ENCODE measurements at places on chromosomes 2 and 18.

DNA sequence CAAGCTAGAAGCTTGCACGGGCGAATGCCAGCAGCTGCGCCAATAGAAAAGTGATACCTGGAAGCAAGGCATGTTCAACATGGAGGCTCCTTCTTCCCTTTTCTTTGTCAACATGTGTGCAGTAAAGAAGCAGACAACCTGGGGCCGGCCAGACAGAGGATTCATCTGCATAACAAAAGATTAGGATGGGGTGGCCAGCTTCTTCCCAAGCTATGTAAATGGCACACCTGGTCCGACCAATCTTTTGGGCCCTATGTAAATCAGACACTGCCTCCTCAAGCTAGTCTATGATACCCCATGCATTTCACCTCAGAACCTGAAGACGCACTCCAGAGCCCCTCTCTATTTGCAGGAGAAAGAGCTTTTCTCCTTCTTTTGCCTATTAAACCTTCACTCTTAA, 66.4 kb upstream of the TGFA start:
- DNase-seq, result peak; percentile 50

GRCh38 chr18:24500217-24500616, 39.8 kb downstream of the HRH4 start:
- no peak for DNase-seq

- DNase-seq, result no peak
Measured at GRCh38 chr2:217946051-217946450, 56.7 kb downstream of the TNS1 start.

DNA sequence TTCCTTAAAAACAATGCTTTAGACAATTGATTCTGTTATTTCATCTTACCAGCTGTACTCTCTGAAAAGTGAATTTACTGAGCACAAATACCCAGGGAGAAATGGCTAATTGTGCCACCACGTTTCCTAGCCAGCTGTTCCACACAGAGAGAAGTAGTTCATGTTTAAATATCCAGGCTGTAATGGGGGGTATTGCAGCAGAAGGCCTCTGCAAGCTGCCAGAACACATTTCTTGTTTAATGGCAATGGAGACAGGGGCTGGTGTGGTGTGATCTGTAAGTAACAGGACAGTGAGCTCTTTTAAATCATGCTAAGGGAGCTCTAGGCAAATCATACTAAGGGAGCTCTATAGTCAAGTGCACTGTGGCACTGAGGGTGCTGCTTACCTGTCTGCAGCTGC, 809.2 kb downstream of the CNTNAP5 start:
- no peak for DNase-seq

- DNase-seq, result peak; percentile 92
Measured at GRCh38 chr2:50995610-50996009, 36.3 kb downstream of the NRXN1 start.

DNA sequence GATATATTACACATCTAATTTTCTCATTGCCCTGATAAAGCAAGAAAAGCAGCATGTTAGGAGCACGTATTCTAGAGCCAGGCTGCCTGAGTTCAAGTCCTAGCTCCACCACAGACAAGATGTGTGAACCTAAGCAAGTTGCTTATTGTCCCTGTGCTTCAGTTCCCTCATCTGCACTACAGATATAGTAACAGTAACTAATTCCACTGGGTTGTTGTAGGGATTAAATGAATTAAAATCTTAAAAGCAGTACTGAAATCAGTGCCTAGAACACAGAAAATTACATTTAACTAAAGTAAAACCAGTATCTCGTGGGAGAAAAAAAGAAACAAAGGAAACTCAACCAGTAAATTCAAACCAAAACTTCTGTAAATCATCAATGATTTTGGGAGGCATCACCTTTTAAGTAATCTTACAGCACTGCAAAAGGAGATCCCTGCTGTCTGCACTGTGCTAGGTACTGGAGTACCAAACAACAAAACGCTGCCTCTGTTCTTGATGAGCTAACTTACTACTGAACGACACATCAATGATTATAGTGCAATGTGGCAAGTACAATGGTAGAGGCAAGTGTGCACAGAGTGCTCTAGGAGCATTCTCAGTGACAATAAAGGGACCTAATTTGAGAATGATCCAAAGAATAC, 7.9 kb downstream of the MAP3K2 start:
- DNase-seq, result no peak

GRCh38 chr2:233671290-233672161, at the start of gene UGT1A9:
UGT1A9 (plus strand) TSS chr2:233671898; CDS start chr2:233671935, 37 bp downstream.
- no peak for DNase-seq

DNA sequence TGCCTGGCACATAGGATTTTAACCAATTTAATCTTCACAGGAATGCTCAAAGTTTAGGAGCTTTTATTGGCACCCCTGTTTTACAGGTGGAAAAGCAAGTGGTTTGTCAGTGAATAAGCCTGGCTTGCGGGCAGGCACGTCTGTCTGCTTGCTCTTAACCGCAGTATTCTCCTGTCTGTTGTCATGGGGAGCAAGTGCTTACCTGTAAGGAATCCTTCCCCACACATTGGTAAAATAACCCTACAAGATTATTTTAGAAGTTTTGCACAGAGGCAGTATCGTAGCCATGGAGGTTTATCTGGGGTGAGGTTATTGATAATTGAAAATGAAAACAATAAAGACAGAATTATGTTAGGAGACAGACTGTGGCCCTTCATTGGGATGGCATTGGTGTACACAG, 174.9 kb downstream of the AGAP1 start:
- no peak for DNase-seq

DNA sequence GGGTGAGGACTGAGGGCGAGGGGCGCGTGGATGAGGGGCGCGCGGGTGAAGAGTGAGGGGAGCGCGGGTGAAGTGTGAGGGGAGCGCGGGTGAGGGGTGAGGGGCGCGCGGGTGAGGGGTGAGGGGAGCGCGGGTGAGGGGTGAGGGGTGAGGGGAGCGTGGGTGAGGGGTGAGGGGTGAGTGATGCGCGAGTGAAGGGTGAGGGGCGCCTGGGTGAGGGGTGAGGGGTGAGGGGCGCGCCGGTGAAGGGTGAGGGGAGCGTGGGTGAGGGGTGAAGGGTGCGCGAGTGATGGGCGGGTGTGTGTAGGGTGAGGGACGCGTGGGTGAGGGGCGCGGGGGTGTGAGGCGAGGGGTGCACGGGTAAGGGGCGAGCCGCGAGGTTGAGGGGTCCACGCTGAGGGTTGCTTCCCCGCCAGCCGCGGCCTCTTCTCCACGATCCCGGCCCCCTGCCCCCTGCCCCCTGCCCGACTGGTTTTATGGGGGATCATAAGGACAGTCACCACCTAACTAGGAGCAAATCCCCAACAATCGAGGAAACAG, 1.1 kb upstream of the SLC66A2 start:
- DNase-seq, result no peak

GRCh38 chr18:28905509-28905908, 728.6 kb upstream of the CDH2 start:
- DNase-seq, result no peak

GRCh38 chr2:236568068-236568921, 1.3 kb upstream of the ACKR3 start:
- no peak for DNase-seq

DNA sequence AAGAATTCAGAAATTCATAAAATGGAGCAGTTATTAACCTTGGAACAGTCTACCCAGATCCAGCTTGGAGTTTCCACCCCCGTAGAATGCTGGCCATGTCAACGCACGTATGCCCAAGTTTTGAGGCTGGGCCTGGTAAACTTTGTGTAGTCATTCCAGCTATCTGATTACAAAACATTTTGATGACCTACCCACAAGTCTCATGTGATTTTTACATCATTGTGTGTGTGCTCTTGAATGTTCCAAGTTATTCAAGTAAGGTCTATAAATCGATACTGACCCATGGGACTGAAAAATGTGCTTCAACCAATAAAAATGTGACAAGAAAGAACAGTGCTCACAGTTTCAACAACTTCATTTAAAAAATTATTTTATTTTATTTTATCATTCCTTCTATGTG, 32.5 kb upstream of the ICOS start:
- DNase-seq, result no peak

DNA sequence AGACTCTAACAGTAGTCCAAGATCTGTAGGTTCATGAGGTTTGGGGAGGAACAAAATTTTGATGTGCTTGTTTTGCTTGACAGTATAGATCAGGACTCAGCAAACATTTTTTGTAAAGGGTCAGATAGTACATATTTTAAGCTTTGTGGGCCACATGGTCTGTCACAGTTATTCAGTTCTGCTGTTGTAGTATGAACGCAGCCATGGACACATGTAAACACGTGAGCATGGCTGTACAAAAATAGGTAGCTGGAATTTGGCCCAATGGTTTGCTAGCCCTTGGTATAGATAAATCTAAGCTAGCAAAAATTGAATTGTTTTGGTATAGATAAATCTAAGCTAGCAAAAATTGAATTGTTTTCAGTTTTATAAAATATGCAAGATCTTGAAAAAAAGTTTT, 120.5 kb downstream of the HIBCH start:
- no peak for DNase-seq

- DNase-seq, result no peak
Measured at GRCh38 chr18:55906536-55906935, 318.5 kb upstream of the TCF4 start.

Data from NCI-H82 (cell line).